Colonic mucosa (tissue), 4 donors: ENCODE measurements at places on chromosomes 6 and 20.
A peak's percentile ranks its signal among the peaks of the same experiment; 100 is the strongest.

GRCh38 chr6:37699138-37699766, 1.6 kb upstream of the MDGA1 start:
- no peak overlapping the region for H3K27ac ChIP-seq
- DNase-seq: no peak
- H3K4me1 ChIP-seq: peaks cover 7% of the 10 kb centered on the region

- H3K4me1 ChIP-seq: no peaks in the 10 kb centered on the region
- H3K27me3 ChIP-seq: no peaks in the 10 kb centered on the region
- no peak overlapping the region for H3K4me3 ChIP-seq
- H3K36me3 ChIP-seq: no peaks in the 10 kb centered on the region
Measured at GRCh38 chr6:16440636-16441212, 202.3 kb downstream of the GMPR start.

DNA sequence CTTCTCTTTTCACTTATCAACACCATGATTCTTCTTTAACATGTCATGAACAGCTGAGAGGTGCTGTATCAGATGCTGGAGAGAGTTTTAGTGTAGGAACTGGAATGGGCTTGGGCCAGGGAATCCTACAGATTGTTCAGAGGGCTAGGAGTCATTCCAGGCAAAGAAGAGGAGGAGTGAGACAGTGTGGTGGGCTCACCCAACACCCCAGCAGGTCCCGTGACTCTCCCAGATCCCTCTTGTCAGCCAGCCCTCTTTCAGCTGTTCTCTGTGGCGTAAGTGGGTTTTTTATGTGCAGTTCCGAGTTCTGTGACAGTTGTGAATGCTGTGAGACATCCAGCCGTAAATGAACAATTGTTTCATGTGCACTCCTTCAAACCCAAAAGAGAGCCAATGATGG, 31.4 kb upstream of the CEP162 start:
- no peaks in the 10 kb centered on the region for H3K36me3 ChIP-seq
- H3K27me3 ChIP-seq: no peaks in the 10 kb centered on the region
- H3K4me1 ChIP-seq: no peaks in the 10 kb centered on the region
- H3K27ac ChIP-seq: no peak overlapping the region

DNA sequence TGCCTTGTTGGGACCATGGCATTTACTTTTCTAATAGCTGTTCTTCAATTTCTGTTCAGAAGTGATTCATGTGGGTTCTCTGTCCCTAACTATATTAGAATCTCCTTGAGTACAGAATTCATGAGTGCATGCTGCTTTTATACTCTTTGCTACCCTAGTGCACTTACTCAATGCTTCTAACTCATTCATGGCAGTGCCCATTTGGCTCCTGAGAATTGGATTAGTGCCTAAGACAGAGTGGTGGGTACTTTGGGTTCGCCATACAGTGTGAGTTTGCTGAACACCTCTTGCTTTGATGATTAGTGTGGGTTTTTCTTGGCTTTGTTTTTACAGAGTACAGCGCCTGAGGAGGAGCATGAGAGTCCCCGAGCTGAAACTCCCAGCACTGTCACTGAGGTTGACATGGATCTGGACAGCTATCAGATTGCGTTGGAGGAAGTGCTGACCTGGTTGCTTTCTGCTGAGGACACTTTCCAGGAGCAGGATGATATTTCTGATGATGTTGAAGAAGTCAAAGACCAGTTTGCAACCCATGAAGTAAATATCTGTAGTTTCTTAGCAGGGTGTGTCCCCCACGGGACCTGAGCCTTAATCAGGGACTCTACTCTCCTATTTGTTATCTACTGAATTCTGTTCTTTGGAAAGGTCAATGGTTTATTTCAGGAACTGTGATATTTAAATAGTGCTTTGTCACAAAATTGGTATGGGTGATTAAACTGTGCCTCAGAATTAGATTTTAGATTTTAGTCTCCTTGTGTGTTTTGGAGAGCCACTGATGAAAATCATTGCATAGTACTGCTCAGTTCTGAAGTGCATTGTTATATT, 150.7 kb downstream of the UTRN start:
- no peak for DNase-seq
- no peaks in the 10 kb centered on the region for H3K4me1 ChIP-seq
- no peak overlapping the region for H3K27ac ChIP-seq
- H3K36me3 ChIP-seq: peaks cover 1% of the 10 kb centered on the region

- H3K4me1 ChIP-seq: no peaks in the 10 kb centered on the region
- no peak for DNase-seq
- no peak overlapping the region for H3K27ac ChIP-seq
- peaks cover 7% of the 10 kb centered on the region for H3K27me3 ChIP-seq
Measured at GRCh38 chr6:69867639-69867976, 1.3 kb downstream of the COL19A1 start.

DNA sequence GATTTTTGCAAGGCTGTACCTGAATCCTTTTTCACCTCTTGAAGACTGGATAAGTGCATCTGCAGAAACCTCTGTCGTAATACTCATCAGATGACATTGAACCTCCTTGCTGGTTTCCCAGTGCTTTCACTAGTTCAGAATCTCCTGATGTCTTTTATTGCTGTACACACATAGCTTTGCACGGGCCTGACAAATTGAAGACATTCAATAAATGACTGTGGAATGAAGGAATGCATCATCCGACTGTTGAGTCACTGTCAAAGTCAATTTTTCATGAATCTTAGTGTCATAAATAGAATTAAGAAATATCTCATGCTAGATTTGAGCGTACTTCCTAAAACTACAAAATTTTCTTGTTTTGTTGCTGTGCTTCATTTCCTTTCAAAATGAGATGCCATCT, 598.2 kb upstream of the MAP3K7 start:
- H3K4me3 ChIP-seq: no peak overlapping the region
- no peak overlapping the region for H3K27ac ChIP-seq
- no peak for DNase-seq
- no peaks in the 10 kb centered on the region for H3K27me3 ChIP-seq

DNA sequence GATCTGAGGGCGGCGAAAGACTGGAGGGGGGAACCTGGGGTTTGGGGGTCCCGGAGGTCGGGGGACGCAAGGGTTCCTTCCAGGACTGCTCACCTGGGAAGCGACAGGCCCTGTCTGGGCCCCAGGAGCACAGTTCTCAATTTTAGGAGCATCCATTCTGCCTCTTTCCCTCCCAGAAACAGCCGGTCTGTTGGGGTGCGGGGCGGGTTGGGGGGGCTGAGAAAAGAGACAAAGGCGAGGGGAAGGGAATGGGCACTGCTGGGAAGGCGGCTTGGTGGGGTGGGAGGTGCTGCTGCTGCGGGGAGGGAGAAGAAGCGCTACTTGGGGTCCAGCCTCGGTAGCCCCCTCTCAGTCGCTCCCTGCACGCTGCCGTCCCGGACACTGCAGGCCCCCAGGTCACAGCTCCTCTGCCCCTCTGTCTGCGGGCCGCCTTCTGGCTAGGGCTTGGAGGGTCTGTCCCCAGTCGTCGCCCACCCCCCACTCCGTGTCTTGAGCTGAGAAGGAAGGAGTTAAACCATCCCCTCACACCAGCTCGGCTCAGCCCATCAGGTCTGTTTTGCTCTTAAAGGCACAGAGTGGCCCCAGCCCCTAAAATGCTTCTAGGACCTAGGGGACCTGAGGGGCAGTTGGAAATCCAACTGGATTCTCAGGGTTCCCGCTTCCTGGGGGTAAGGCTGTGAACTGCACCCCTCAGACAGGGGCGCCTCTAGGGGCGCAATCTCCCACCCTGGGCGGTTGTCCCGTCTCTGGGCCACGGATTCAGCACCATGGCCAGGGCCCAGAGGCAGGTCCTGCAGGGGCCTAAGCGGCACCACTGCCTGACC, 690 bp downstream of the GDAP1L1 start:
- H3K36me3 ChIP-seq: no peaks in the 10 kb centered on the region
- no peaks in the 10 kb centered on the region for H3K27me3 ChIP-seq
- DNase-seq: no peak
- no peak overlapping the region for H3K27ac ChIP-seq

DNA sequence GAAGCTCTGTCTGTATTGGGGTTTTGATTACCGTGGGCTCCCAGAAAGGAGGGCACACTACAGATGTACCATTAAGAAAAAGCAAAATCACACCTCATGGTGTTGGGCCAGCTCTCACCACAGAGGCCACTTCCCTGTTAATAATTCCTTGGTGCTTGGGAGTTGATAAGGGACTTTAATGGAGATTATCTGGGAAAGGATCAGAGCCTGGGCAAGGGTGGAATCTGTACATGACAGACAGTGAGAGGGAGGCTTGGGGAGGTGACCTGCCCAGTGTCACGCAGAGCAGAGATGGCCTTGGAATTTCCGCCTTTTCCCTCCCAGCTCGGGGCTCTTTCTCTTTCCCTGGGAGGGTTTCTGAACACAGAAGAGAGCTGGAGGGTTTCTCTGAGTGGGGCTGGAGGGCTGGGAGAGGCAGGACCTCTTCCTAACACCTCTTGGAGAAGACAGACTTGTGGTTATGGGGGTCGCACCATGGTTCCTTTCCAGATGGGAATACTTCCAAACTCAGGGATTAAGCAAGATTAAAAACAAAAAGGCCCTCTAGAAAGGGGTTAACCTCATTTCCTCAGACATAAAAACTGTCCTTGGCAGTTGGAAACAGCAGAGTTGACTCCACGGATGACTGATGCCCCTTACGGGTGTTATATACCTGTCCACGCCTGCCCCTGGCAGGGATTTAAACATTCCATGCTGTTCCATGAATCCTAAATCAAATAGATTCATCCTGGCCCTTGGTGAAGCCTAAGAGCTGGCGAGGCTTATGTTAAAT, 16.8 kb upstream of the KCNK16 start:
- no peaks in the 10 kb centered on the region for H3K4me1 ChIP-seq
- no peak overlapping the region for H3K27ac ChIP-seq
- H3K4me3 ChIP-seq: no peak overlapping the region
- H3K27me3 ChIP-seq: no peaks in the 10 kb centered on the region
- H3K36me3 ChIP-seq: no peaks in the 10 kb centered on the region

- H3K27me3 ChIP-seq: no peaks in the 10 kb centered on the region
- DNase-seq: no peak
- no peaks in the 10 kb centered on the region for H3K36me3 ChIP-seq
- H3K27ac ChIP-seq: no peak overlapping the region
- no peaks in the 10 kb centered on the region for H3K4me1 ChIP-seq
Measured at GRCh38 chr6:111763381-111763780, 109.9 kb downstream of the FYN start.

DNA sequence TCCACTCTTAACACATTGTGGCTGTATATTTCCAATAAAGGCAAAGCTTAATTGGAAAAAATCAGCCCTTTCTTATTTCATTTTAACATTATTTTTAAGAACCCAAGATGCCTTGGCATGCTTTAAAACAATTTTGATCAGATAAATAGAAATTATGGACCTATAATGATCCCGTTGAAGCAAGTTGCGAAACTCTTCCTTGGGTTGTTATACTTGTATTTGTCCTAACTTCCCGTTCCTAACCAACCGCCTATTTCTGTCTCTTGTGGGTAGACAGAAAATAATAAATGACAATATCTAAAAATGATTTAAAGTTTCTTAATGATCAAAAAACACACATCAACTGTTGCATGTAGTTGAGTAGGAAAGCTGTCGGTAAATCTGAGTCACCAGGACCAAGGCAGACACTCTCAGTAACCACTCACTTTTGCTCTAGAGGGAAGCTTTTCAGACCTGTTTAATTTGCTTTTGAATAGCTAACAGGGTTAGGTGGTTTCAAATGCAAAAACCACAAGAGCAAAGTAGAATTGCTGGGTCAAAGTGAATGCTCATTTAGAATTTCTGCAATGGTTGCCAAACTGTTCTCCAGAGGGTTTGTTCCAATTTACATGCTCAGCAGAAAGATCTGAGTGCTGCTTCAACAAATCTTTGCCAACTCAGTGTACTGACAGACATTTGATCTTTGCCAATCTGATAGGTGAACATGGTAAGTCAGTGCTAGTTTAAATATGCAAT, 34.2 kb upstream of the KCNK5 start:
- no peak overlapping the region for H3K27ac ChIP-seq
- H3K4me1 ChIP-seq: peaks cover 5% of the 10 kb centered on the region
- no peaks in the 10 kb centered on the region for H3K36me3 ChIP-seq
- DNase-seq: no peak

- H3K27ac ChIP-seq: no peak overlapping the region
- H3K4me1 ChIP-seq: no peaks in the 10 kb centered on the region
- no peak overlapping the region for H3K4me3 ChIP-seq
- DNase-seq: no peak
- no peaks in the 10 kb centered on the region for H3K27me3 ChIP-seq
- H3K36me3 ChIP-seq: no peaks in the 10 kb centered on the region
Measured at GRCh38 chr20:50314678-50315335, 124.2 kb downstream of the CEBPB start.

DNA sequence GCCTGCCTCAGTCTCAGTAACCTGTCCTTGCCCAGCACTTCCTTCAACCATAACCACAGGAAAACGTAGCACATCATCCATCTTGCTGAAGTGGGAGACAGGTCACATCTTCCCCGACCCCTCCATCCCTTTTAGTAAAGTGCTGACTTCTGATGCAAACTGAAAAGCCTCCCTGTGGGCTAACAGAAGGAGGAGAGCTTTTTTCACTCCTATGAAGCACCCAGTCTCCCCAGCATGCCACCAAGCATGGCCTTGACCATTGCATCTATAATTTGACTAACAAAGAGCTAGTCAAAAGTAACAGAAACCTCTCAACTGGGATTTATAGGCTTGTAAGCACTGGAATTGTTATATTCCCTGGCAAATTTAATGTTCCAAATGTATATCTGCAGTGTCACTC, 288.9 kb upstream of the IRAK1BP1 start:
- no peaks in the 10 kb centered on the region for H3K36me3 ChIP-seq
- no peak overlapping the region for H3K4me3 ChIP-seq
- no peak overlapping the region for H3K27ac ChIP-seq
- DNase-seq: no peak
- H3K27me3 ChIP-seq: no peaks in the 10 kb centered on the region

DNA sequence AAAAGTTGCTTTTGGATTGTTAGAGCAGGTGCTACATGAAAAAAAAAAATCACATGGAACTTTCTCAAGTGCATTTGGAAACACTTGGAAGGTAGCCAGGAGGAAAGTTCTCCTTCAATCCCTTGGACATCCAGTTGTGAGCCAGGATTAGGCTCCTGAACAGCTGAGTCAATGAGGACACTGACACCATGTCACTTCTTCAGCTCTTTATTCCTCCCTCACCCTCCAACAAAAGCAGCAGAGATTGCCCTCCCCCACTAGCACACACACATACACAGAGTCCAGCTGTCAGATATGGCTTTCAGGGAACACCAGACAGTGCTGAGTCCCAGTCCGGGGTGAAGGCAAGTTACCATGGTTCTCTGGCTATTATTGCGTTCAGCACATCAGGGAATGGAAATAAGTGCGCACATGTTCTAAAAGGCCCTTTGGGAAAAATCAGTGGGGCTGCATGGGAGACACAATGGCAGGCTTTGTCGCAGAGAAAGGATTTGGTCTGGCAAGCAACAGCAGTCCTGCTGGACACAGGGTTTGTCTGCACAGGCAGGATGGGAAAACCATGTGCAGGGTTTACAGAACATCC, 124.7 kb upstream of the MARCKS start:
- H3K36me3 ChIP-seq: no peaks in the 10 kb centered on the region
- peak; percentile 37 for DNase-seq
- no peaks in the 10 kb centered on the region for H3K4me1 ChIP-seq
- no peak overlapping the region for H3K4me3 ChIP-seq

DNA sequence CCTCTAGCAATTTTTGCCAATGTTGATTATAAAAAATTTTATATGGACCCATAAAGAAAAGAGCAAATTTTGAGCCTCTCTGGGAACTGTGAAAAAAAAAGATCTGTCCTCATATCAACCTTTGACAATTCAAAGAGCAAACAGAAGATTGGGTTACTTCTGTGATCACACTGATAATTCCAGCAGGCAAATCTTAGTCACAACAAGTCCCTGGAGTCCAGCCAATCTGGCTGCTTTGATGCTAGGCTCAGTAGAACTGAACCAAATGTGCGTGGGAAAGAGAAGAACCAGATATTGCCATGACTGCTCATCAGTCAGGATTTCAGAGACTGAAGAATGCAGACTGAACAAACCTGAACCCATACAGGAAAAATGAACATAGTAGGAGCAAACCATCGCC, 438.4 kb upstream of the FLRT3 start:
- no peak overlapping the region for H3K4me3 ChIP-seq
- H3K36me3 ChIP-seq: no peaks in the 10 kb centered on the region
- no peaks in the 10 kb centered on the region for H3K4me1 ChIP-seq
- H3K27ac ChIP-seq: no peak overlapping the region
- H3K27me3 ChIP-seq: no peaks in the 10 kb centered on the region
